ENCODE measurements at places on chromosomes 1 and 21.
A peak's percentile ranks its signal among the peaks of the same experiment; 100 is the strongest.

GRCh38 chr1:22371408-22371807 lies 80.2 kb upstream of the ZBTB40 start:
- DNase-seq = no peak

DNA sequence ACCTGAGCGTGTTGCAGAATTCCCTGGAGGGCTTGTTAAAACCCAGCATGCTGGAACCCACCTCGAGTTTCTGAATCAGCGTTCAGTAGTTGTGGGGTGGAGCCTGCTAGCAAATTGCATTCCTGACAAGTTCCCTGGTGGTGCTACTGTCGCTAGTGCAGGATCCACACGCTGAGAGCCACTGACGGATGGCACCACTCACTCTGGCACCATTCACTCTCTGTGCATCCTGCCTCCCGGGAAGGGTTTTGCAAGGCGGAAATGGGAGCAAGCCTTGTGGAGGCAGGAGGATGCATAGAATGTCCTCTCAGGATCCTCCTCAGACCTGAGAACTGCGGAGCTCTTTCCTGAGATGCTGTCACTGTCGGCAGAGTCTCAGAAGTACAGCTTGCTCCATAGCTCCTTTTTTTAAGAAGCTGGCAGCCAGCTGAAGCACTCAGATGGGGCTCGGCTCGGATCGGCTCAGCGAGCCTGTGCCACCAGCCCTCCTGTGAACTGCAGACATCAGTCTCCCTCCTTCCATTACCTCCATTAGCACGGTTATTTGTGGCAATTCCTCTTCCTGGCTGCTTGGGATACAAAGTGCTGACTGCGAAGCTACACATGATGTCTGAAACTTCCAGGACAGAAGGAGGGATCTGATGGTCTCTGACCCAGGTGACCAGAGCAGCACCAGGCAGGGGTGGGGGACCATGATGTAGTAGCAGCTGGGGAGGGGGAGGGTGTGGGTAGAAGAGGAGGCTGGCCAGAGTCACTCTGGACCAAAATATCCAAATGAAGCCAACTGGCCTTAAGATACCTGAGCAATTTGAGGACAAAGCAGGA lies 89.6 kb downstream of the C1orf94 start:
- DNase-seq = peak; percentile 13

GRCh38 chr1:72481420-72481970 lies 199.2 kb upstream of the NEGR1 start:
- no peak for DNase-seq

- peak; percentile 60 for DNase-seq
Measured at GRCh38 chr21:39451332-39452206, at the start of gene SH3BGR. TSS of gene SH3BGR (plus strand) at chr21:39451970. CDS start at chr21:39452097, 127 bp downstream.

- no peak for DNase-seq
Measured at GRCh38 chr1:201968202-201968925, 13.1 kb downstream of the TIMM17A start.

- DNase-seq = no peak
Measured at GRCh38 chr1:244046907-244047611, 4.0 kb upstream of the ZBTB18 start.

DNA sequence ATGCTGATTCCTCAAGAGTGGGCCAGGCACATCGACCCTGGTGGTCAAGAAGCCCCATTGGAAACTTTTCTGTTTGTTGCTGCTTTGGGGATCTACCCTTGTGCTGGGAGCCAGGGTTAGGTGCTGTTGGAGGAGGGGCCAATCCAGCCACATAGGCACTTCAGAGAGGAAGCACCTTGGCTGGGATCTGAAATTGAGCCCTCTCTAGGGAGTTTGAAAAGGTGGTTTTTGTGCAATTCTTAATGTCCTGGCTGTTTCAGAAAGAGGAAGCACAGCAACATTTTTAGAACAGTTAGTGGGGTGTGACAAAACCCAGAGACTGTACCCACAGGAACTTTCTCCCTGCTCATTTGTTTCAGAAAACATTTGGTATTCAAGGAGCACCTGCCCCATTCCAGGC lies 17.2 kb upstream of the BEND5 start:
- no peak for DNase-seq

- DNase-seq = no peak
Measured at GRCh38 chr1:40383095-40383487, 9.6 kb downstream of the SMAP2 start.

GRCh38 chr1:147585640-147586383 lies 44.5 kb downstream of the BCL9 start:
- no peak for DNase-seq

- DNase-seq = no peak
Measured at GRCh38 chr1:94863297-94863911, 43.2 kb downstream of the SLC44A3 start.

DNA sequence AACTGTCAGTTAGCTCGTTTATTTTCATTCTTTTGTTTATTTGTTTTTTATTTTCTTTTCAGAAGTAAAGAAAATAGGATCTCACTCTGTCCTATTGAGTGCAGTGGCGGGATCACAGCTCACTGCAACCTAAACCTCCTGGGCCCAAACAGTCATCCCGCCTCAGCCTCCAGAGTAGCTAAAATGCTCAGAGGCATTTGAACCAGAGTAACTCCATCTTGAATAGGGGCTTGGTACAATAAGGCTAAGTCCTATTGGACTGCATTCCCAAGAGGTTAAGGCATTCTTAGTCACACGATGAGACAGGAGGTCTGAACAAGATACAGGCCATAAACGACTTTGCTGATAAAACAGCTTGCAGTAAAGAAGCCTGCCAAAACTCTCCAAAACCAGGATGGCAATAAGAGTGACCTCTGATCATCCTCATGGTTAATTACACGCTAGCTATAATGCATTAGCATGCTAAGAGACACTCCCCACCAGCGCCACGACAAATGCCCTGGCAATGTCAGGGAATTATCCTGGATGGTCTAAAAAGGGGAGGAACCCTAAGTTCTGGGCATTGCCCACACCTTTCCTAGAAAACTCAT lies 13.1 kb upstream of the COP1 start:
- no peak for DNase-seq

DNA sequence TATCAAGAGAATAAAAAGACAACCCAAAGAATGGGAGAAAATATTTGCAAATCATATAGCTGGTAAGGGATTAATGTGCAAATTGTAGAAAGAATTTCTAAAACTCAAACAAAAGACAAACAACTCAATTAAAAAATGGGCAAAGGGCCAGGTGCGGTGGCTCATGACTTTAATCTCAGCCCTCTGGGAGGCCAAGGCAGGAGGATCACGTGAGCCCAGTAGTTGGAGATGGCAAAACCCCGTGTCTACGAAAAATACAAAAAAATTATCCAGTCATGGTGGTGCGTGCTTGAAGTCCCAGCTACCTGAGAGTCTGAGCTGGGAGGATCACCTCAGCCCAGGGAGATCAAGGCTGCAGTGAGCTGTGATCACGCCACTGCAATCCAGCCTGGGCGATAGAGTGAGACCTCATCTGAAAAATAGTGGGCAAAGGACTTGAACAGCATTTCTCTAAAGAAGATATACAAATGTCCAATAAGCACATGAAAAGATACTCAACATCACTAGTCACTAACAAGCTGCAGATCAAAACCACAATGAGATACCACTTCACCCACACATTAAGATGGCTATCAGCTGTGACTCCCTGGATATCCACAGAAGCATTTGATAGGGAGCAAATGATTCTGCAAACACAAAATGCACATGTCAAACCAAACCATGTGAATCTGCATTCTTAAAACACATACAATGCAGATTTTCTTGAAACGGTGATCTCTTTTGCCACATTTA lies 20.9 kb downstream of the SLC30A1 start:
- DNase-seq = no peak

DNA sequence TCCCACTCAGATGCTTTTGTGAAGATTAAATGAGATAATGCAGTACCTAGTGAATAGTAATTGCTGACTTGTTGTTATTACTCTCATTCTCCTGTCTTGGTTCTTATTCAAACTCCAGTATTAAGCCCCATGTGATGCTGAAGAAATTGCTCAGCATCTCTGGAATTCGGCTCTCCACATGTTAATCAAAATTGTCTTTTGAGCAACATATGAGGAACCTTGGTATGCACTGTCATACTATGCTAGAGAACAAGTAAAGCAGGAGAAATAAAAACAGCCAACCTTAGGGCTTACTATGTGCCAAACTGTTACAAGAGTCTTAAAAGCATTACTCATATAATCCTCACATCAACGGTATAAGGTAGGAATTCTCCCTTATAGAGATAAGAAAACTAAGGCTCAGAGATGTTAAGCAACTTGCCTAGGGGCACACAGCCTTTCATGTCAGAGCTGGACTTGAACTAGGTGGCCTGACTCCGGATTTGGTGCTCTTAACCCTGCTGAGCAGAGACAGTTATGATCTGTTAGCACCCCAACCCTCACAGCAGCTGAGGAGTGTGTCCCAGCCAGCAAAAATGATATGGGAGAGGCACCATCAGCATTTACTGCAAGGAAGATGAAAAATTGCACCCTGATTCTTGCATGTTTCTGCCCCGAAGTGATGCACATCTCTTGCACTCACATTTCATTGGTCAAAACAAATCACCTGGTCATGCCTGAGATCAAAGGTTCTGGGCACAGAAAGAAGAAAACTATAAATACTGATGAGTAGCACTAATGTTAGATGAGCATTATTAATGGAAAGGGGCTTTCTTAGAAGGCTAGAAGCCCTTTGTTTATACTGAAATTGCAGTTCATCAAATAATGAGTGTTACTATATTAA lies 102.3 kb downstream of the OMA1 start:
- no peak for DNase-seq

- DNase-seq = no peak
Measured at GRCh38 chr21:33816174-33816573, 99.4 kb downstream of the ATP5PO start.

GRCh38 chr1:101738475-101738874 lies 258.3 kb downstream of the OLFM3 start:
- DNase-seq = no peak

DNA sequence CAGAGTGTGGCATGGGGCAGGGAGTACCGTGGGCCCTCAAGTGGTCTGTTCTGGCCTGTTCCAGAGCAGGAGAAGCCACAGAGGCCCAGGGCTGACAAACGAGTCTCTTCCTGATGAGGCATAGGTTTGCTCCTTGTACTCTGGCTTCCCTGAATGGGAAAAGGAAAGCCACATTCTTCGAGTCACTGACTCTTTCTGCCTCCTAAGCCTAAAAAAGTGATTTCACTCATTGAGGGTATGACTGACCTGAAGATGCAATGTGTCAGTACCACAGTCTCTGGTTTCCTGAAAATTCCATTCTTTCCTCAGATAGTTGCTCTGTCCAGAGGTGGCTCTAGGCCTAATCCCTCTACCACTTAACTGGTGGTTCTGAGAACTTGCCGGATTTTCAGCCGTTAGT lies 92.3 kb downstream of the KCNN3 start:
- no peak for DNase-seq

DNA sequence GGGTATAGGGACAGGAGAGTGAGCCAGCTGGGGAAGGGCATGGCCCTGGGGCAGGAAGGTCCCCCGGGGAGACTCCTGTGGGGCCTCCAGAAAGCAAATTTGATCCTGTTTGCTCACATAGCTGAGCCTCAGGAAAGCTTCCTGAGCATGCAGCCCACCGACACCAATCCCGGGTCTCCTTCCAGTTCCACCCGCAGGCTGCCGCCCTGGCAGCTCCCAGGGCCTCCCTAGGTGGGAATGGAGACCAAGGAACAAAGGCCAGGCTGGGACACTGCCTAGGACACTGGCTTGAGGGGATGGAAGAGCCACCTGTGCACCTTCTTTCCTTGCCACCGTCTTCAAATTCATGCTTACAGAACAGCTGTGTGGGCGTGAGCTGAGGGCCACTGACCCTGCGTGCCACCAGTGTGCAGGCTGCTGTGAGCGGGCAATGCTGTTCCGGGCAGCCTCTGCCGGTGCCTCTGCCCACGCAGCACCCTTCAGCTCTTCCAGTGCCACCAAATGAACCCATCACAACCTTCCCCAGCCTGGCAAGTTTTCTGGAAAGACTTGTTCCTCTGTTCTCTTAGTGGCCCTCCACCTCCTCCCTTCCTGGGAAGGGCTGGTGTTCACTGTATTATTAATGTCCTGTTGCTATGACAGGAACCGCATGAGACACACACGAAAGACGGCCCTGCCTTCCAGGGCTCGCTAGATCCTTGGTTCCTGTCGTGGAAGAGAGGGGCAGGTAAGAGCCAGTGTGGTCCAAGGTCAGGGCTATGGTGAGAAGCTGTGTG lies 53.6 kb downstream of the ACBD3 start:
- DNase-seq = no peak

- no peak for DNase-seq
Measured at GRCh38 chr1:180312926-180313325, 82.9 kb downstream of the LHX4 start.

- DNase-seq = no peak
Measured at GRCh38 chr21:38766987-38767722, 38.6 kb upstream of the ETS2 start.

- no peak for DNase-seq
Measured at GRCh38 chr1:224624432-224624831, 8.3 kb downstream of the CNIH3 start.

GRCh38 chr21:44053567-44053966 lies 41.5 kb downstream of the TRAPPC10 start:
- no peak for DNase-seq

Measured in nucleus accumbens (tissue), 56 donors.